Posterior cingulate gyrus (tissue), 11 donors: ENCODE measurements at places on chromosomes 7 and 10.

GRCh38 chr7:20408467-20408826, 77.7 kb downstream of the ITGB8 start:
- DNase-seq = no peak

- no peak for DNase-seq
Measured at GRCh38 chr7:110170841-110171240, 920.1 kb upstream of the LRRN3 start.

GRCh38 chr7:14504134-14504533, 398.4 kb downstream of the DGKB start:
- DNase-seq = no peak

GRCh38 chr7:151399906-151400305, 9.9 kb downstream of the WDR86 start:
- no peak for DNase-seq

DNA sequence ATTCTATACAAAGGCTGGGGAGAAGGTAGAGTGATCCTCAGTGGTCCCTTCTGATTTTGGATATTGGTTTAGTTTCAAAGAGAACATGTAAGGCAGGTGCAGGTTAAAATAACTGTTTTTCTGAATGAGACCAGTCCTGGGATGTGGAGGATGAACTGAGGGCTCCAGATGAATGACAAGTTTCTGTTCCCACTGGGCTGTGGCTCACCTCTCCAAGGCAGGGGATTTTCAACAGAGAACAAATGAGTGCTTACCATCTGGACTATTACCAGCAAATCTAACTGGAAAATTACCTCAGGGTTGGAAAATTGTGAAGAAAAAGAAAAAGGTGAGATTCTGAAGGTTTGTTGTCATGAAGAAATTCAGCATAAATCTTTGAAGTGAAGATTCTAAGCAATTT, 8.0 kb downstream of the LAMB4 start:
- no peak for DNase-seq

DNA sequence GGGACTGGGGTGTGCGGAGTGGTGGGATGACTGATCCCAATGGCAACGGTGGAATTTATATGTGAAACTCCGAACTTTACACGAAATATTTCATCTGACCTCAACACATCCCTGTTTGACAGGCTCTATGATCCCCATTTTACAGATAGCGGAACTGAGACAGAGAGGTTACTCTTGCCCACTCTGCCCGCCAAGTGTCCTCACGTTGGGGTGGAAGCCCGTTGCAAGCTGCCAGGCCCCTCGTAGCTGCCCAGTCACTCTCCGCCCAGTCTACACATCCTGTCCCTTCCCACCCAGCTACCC, 397 bp upstream of the NFE2L3 start:
- DNase-seq = no peak

DNA sequence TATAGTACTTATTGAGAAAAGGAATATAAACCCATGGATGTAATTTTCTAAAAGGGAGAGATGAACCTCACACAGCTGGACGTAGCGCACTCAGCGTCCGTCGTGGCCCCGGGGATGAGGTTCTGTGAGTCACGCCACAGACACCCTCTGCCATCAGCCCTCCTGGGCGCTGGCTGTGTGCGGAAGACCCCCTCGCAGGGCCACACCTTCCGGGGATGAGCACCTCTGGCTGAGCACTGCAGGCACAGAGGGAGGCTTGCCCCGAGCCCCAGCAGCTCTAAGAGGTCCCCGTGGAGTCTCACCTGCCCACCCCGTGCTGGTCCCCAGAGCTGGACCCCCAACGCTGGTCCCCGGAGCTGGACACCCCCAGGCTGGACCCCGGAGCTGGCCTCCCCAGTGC, 215.8 kb downstream of the PTPRN2 start:
- no peak for DNase-seq

GRCh38 chr7:707296-708000, 19.1 kb upstream of the DNAAF5 start:
- DNase-seq = peak; percentile 73

- DNase-seq = no peak
Measured at GRCh38 chr7:80060218-80060806, 74.3 kb upstream of the GNAI1 start.

GRCh38 chr7:66837007-66837406, 84.0 kb upstream of the TMEM248 start:
- no peak for DNase-seq

- no peak for DNase-seq
Measured at GRCh38 chr10:110425684-110426293, 71.9 kb upstream of the DUSP5 start.

DNA sequence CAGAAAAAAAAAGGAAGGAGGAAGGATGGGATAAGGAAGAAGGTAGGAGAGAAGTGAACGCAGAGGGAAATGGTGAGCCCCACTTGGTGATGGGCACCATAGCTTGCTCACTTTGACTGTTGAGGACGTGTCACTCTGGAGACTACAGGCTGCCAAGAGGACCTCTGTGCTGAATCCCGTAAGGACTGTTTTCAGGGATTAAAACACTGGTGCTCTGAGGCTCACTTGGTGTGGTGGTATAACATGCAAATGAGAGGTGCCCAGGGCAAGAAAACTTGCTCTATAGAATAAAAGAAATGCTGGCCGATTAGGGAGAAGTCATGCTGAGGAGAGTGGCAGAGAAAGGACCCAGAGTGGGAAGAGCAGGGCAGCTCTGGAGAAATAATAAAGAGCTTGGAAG, 5.3 kb upstream of the IL2RA start:
- no peak for DNase-seq

GRCh38 chr10:72759584-72759983, 67.6 kb downstream of the MCU start:
- no peak for DNase-seq

DNA sequence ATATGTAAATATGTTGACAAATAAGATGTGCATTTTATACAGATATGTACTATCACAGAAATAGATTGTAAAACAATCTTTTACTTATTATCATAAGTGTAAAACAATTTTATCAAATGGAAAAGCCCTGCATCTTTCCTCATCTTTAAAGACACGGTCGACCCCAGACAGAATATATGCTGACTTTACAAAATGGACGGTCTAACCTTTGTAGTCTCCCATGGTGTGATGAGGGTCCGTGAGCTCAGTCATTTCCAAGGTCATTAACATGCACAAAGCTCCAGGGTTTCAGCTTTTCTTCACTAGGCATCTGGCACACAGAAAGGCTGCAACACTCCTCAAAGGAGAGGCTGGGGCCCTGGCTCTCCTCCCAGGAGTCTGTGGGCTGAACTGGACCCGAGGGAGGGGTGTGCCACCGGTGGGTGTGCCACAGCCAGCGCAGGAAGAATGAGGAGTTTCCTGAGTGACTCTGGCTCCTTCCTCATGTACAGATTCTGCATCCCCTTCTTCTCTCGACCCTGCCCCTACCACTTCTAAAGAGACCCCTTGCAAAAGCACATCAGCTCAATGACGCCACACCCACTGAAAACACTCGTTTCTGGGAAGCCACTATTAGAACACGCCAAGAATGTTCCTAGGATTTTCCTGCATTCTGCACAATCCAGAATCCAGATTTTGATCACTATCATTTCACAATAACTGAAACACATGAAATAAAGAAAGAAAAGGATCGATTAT, 26.2 kb upstream of the ABLIM1 start:
- DNase-seq = no peak

DNA sequence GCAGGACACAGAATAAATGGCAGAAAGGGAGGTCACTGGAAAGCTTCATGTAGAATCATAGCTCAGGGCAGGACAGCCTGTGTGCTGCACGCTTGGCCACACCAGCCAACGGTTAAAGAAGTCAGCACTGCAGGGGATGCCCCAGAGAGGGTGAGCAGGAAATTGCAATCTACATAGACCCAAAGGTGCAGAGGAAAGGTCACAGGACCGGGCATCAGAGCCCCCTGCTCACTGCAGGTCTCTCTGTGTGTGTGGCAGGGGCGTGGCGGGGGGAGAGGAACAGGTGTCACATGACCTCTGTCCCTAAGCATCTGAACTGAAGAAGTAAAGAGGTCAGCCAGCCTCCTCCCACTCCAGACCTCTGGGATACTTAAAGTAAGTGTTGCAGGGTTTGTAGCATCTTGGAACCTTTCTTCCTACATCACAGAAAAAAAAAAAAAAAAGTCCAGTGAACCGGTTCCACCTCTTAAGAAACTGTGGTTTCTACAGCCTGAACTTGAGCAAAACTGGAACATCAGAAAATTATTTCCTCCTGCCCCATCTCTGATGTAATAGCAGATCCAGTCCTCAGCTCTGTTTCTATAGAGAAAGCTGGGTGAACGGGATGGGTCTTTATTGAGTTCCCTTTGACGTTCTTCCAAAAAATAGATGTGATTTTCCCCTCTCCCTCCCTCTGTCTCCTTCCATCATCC, 64.3 kb downstream of the RGS10 start:
- no peak for DNase-seq

DNA sequence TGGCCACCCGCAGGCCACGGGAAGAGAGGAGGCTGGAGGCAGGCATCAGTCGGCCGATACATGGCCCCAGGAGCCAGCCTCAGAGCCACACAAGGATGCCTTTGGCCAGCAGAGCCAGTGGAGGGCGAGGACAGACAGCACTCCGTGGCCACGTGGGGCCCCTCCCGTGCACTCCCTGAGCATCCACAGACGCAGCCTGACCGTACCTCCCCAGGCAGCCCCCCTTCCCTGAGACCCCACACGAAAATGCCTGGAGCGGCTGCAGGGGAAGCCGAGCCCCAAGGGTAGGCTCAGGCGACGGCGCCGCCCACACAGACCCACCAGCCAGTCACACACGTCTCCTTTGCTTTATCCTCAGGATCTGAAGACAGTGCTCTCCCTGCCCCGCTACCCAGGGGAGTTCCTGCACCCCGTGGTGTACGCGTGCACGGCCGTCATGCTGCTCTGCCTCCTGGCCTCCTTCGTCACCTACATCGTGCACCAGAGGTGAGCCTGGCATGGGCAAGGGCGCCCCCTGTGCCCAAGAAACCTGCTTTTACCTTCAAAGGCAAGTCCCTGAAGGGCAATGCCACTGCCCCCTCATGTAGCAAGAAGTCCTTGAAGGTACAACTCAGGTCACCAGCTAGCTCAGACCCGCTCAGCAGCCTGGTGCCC, 9.0 kb downstream of the ADGRA1 start:
- DNase-seq = no peak

DNA sequence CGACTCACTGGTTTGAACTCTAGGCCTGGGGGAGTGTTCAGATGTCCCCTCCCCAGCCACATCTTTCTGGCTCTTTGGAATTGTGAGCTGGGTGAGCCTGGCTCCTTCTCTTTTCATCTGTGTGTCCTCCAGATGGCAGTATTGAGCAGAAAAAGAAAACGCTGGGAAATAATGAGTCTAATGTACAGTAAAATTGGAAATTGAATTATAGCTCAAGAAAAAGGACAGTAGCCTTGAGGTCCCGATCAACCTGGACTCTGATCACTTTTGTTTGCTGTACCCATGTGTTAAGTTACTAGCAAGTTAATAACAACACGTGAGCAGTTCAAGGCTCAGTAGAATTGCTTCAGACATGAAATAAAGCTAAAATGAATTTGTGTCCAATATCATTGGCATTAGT, 77.9 kb downstream of the SNX10 start:
- no peak for DNase-seq

DNA sequence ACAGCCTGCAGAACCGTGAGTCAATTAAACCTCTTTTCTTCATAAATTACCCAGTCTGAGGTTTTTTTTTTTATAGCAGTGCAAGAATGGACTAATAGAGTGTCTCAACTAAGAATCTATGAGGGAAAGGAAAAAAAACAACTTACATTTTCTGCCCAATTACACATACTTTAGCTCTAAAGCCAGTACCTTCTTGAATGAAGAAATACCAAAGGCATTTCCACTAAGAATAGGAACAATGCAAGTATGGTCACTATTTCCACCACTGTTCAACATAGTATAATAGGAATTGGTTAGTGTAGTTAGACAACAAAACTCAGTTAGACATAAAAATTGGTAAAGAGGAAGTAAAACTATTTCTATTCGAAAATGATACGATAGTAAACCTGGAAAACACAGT, 37.6 kb downstream of the MICU1 start:
- no peak for DNase-seq

- no peak for DNase-seq
Measured at GRCh38 chr7:47949703-47950102, 1.4 kb upstream of the PKD1L1 start.

- no peak for DNase-seq
Measured at GRCh38 chr7:119172043-119172442, 947.5 kb downstream of the ANKRD7 start.

- peak; percentile 46 for DNase-seq
Measured at GRCh38 chr10:129912166-129912917, 51.7 kb downstream of the EBF3 start.

- DNase-seq = no peak
Measured at GRCh38 chr10:132892004-132892403, 50.4 kb downstream of the CFAP46 start.

DNA sequence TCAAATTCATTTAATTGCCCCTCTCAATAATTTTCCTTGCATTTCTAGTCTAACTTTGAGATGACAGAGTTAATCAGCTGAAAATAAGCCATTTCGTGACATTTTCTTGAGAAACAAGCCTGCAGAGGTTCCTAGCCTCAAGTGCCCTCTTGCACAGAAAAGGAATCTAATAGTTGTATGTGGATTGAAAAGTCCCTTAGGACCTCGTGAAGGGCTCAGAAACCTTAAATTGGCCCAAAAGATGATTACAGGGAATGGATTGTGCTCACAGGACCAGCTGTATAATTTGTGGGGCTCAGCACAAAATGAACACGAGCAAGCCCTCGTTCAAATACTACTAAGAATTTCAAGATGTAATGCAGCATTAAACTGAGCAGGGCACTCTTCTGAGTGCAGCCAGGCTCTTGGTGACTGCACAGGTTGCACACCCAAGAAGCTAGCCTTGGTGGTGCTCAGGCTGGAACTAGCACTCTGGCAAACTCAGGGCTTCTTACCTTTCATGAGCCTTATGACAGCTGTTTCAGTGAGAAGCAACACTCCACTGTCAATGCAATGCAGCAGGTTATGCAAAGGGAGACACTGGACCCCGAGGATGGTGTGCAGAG, 102.2 kb downstream of the GSAP start:
- DNase-seq = no peak

DNA sequence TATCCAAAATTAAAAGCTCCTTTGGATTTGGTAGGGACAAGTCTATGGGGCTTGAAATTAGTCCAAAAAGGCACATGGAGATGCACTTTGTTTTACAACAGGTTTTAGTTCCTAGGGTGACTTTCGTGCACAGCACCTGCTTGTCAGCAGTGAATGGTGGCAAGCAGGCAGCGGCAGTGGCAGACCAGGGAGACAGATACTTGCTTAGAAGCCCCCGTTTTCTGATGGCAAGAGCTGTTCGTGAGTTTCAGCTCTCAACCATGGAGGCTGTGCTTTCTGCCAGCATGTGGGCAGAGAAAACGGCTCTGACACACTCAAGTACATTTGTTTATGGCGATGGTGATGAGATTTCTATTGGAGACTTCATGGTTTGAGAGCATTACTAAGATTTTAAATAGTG, 61.7 kb upstream of the SHH start:
- DNase-seq = no peak

DNA sequence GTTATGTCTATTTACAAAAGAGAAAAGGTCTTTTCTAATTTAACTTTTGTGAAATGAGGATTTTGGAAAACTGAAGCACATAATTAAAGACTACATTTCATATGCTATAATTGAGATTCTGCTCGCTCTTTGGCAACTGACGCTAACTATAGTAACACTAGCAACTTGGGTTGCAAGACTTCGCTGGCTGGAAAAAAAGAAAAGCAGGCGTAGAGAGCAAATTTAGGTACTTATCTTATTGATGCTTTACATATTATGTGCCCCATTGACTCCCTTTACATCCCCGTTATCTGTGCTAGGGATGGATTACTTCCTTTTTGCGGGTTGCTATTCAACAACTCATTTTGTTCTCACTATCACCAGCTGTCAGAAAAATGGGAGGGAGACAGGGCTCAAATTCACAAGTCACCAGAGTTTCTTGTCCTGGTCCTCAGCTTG, 10.5 kb downstream of the SEMA3C start:
- no peak for DNase-seq

GRCh38 chr10:4767033-4767814, 58.8 kb upstream of the AKR1E2 start:
- DNase-seq = no peak
